GM12878 (cell line): ENCODE measurements at places on chromosomes 3 and 15.
A peak's percentile ranks its signal among the peaks of the same experiment; 100 is the strongest.

GRCh38 chr3:157606011-157606851, 103.0 kb upstream of the VEPH1 start:
- no peak for DNase-seq

DNA sequence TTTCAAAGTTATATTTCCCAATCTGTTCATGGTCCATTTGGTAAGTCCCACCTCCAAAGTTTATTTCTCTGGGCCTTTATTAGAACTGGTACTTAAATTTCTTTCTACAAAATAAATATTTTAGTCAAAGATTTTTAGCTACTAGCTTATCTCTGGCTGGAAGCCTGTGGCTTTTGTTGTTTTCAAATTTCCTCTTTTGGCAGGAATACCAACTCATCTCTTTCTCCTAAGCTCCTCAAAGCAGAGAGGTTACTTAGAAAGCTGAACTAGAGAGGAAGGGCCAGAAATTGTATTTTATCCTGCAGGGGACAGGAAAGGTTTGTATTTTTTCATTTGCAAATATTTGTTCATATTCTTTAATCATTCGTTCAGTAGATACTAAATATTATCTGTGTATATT, 227.8 kb downstream of the TBL1XR1 start:
- DNase-seq = no peak

- DNase-seq = no peak
Measured at GRCh38 chr3:195582947-195583346, 793 bp downstream of the APOD start.

DNA sequence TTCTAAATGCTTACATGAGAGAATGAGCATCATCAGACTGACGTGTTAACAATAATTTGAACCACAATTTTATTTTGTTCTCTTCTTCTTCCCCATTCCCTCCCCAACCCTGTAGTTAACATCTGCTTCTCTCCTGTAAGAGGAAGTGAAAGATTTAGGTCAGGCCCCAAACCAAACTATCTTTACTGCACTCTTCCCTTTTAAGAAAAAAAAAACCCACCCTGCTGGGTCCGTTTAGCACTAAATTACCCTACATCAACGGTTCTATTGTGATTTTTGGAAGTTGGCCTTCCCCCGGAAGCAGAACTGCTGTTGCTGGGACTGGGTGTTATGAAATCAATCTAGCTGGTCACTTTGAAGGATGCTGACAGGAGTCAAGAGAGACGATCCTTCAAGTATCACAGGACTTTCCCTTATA, 49.4 kb downstream of the NFKBIZ start:
- DNase-seq = peak; percentile 81

DNA sequence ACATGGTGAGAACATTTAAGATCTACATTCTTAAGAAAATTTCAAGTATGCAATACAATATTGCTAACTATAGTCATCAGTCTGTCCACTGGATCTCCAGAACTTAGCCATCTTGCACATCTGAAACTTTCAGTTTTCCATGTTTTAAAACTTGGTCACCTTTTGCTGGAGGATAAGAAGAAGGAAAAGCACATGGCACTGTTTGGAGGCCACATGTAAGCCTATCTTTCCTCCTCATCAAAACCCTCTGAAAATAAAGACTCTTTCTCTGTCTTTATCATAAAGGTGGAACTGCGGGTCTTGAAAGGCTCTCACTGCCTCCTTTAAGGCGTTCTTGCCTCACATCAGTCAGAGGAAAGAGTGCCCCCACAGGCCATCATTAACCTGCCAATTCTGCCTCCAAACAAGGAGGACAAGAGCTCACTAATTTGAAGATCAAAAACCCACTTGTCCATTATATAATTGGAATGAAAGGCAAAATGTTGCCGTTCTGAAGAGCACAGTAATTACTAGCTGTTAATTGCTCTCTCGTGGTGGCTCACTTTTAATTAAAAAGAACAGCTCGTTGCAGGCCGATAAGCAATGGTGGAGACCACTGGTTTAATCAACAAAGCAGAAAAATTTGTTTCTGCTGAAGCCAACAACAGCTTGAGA, 157.8 kb downstream of the MECOM start:
- no peak for DNase-seq

- peak; percentile 48 for DNase-seq
Measured at GRCh38 chr3:157064402-157064801, 95.5 kb downstream of the CCNL1 start.

DNA sequence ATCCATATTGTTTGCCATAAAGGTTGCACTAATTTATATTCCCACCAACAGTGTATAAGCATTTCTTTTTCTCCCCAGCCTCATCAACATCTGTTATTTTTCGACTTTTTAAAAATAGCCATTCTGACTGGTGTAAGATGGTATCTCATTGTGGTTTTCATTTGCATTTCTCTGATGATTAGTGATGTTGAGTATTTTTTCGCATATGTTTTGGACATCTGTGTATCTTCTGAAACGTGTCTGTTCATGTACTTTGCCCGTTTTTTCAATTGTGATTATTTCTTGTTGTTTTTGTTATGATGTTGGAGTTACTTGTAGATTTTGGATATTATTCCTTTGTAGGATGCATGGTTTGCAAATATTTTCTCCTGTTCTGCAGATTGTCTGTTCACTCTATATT, 46.5 kb downstream of the TP63 start:
- DNase-seq = no peak

- no peak for DNase-seq
Measured at GRCh38 chr15:98597666-98598065, 50.7 kb upstream of the IGF1R start.

- DNase-seq = no peak
Measured at GRCh38 chr3:37762698-37763097, 99.0 kb upstream of the CTDSPL start.

DNA sequence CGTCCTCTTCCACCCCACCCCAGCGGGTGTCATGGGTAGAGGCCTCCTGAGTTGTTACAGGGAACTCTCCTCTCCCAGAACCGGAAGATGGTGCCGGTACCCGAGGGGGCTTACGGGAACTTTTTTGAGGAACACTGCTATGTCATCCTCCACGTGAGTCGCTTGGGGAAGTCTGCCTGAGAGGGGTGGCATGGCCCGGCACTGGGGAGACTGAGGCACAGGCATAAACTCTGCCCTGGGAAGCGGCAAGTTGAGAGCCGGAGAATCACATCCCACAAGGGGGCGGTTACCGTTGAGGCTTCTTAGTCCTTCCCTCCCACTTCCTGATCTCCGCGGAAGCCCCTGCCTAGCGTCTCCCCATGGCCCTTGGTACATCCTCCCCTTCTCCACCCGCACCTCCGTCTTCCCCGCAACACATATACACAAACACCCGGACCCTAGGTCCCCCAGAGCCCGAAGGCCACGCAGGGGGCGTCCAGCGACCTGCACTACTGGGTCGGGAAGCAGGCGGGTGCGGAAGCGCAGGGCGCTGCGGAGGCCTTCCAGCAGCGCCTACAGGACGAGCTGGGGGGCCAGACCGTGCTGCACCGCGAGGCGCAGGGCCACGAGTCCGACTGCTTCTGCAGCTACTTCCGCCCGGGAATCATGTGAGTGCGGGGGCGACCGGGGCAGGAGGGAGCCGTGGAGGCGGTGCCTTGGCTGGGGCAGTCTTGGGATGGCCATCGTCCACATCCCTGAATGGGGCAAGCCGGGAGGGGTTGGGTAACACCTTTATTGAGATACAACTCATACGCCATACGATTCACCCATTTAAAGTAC, 3.4 kb downstream of the VILL start:
- DNase-seq = no peak

DNA sequence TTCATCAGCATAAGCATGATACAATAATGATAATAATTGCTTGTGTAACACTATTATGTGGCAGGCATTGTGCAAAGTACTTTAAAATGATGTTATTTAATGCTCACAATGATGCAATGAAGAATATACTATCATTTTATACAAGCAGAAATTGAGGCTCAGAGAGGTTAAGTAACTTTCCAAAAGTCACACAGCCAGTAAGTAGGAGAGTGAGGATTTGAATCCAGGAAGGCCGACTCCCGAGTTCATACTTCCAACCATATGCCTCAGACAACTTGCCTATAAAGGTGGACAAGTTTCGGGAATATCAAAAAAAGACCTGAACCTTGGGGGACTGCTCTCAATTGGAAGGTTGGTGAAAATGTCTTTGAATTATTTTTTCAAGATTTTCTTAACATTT, 19.9 kb downstream of the RARB start:
- no peak for DNase-seq

DNA sequence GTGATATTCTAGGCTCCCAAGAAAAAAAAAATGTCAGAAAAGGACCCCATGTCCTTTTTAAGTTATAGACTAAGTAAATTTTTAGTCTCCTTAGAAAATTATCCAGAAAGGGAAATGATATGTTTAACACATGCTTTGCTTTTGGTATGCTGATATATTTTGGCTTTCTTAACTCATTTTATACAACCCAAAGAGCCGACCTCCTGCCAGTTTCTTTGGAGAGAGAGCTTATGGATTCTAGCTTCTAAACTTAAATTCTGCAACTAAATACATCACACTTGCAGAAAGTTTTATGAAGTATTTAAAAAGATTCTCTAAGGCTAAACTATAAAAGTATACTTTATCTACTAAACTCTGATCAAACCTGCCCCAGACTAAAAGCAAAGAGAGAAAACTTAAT, 43.9 kb upstream of the ZPLD1 start:
- no peak for DNase-seq

GRCh38 chr3:133477487-133477886, 77.6 kb downstream of the BFSP2 start:
- peak; percentile 82 for DNase-seq

- DNase-seq = no peak
Measured at GRCh38 chr3:5633960-5634359, 446.5 kb downstream of the EDEM1 start.

- DNase-seq = no peak
Measured at GRCh38 chr15:53627279-53627678, 132.2 kb downstream of the WDR72 start.

- no peak for DNase-seq
Measured at GRCh38 chr15:100125401-100126191, 216.2 kb downstream of the ADAMTS17 start.

- no peak for DNase-seq
Measured at GRCh38 chr3:52001443-52001974, 5.8 kb upstream of the RPL29 start.

- DNase-seq = no peak
Measured at GRCh38 chr3:15899388-15899787, 101.6 kb upstream of the ANKRD28 start.

GRCh38 chr15:57160823-57161560, 215.3 kb upstream of the CGNL1 start:
- DNase-seq = no peak

DNA sequence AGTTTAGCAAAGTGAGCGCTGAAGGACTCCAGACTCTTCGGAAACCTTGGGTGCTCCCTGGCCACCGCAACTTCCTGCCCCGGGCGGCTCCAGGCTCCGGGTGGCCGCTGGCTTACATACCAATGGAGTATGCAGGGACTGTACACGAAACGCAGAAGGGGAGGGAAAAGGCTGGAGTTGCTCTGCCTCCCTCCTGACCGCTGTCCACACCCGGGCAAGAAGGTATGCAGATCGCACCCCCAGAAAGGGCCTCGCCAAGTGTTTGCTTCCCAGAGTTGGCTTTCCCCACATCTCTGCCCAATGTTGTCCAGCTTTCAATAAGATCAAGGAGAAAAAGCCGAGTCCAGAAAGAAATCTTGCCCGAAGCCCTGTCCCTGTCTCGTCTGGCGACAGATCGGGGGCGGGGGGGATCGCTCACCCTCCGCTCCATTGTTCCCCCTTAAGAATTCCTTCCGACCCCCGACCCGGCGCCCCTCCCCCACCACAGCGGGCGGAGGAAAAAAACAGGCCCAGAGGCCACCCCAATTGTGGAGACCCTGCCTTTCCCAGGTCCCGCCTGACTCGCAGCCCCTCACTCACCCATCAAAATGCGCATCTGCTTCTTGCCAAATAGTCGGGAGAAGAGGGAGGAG, 533 bp downstream of the ARF4 start:
- peak; percentile 9 for DNase-seq

DNA sequence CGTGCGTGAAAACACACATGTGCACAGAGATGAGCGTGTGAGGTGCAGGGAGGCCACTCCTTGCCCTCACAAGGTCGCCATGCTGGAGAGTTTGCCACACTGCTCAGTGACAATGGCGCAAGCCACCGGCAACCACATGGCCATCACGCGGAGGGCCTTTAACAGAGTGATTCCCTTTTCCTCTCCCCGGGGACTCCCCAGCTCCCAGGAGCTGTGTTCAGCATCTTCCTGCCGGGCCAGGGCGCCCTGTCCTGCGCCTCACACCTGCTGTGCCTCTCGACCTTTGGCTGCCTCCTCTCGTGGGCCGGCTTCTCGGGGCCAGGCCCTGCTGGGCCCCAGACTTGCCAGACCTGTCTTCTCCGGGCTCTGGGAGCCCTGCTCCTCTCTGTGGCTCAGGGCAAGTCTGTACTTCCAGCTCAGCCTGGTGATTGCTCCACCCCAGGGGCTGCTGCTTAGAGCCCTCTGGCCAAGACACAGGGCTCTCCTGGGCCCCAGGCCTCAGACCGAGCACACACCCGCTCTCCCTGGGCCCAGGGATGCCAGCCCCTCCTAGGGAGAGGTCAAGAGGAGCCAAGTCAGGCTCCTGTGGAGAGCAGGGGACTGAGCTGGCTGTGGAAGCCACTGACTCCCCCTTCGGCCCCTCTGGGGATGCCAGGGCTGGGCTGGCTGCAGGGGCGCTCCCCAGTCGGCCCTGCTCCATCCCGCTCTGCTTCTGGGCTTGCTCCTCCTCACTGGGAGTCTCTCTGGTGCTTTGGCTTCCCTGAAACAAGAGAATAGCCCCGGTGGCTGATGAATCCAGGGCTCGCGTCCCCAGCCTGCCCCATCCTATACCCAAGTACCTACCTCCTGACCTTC, 5.6 kb downstream of the CCDC9B start:
- DNase-seq = no peak

- DNase-seq = no peak
Measured at GRCh38 chr3:105423397-105423796, 56.7 kb downstream of the ALCAM start.

DNA sequence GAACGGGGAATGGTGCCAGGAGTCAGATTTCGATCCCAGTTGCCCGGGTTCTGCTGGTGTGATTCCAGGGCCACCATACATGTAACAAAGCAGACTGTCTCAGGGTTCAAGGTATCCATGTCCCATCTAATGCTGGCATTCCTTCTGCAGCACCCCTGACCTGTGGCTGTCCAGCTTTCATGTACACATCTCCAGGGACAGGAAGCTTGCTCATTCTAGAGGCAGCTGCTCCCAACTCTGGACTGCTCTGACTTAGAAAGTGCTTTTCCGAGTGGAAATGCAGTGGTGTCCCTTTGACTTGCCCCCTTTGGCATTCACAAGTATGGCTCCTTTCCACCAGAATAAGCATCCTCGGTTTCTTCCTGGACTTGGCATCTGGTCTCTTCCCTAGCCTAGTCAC, 30.9 kb downstream of the PML start:
- no peak for DNase-seq
